Progenitor cell of endocrine pancreas (in vitro differentiated cells): ENCODE measurements at places on chromosomes 3 and 15.

- no peak overlapping the region for H3K27ac ChIP-seq
- H3K4me1 ChIP-seq: peaks cover 5% of the 10 kb centered on the region
- no peaks in the 10 kb centered on the region for H3K36me3 ChIP-seq
- no peak overlapping the region for H3K4me3 ChIP-seq
- no peak for DNase-seq
Measured at GRCh38 chr15:86555939-86556338, 476.3 kb downstream of the AGBL1 start.

- H3K4me1 ChIP-seq: peaks cover 61% of the 10 kb centered on the region
- no peak overlapping the region for H3K27ac ChIP-seq
- H3K4me3 ChIP-seq: no peak overlapping the region
- H3K27me3 ChIP-seq: no peaks in the 10 kb centered on the region
Measured at GRCh38 chr3:11621077-11621476, 22.6 kb downstream of the VGLL4 start.

DNA sequence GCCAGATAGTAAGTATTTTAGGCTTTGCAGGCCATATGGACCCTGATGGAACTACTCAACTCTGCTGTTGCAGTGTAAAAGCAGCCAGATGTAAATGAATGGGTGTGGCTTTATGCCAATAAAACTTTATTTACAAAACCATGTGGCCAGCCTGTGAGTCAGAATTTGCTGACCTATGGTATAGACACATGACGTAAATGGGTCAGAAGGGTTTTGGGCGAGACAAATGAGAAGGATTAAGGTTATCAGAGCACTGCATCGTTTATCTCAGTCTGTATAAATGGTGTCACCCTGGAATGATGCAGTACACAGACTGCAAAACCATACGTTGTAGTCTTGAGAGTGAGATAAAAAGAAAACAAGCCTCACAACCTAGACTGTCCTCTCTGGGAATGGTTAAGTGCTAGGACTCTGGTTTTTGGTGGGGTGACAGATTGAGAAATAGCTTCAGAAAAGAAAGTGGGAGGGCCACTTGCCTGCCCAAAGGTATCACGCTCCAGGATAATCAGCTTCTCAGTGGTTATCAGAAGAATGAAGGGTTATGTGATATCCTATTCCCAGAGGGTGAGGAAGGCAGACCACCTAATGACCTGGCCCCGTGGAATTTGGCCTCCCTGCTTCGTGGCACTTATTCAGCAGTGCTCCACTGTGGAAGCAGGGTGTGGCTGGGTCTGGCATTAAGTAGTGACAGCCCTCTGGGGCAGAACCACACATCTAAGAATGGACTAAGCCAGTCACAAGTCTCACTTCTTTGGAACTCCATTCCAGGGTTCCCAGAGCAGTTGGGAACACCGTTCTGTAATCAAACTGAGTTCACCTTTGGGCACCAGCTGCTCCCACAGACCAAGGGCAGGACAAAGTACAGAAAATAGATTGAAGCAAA lies 46.1 kb downstream of the ABHD5 start:
- DNase-seq: no peak
- peak overlapping the region; percentile 65 for H3K27ac ChIP-seq
- H3K36me3 ChIP-seq: peaks cover 2% of the 10 kb centered on the region
- H3K4me3 ChIP-seq: no peak overlapping the region
- no peaks in the 10 kb centered on the region for H3K27me3 ChIP-seq

- no peak for DNase-seq
- H3K27ac ChIP-seq: no peak overlapping the region
- no peaks in the 10 kb centered on the region for H3K4me1 ChIP-seq
- H3K27me3 ChIP-seq: peaks cover 21% of the 10 kb centered on the region
Measured at GRCh38 chr3:137097386-137097785, 139.6 kb downstream of the IL20RB start.

- H3K27ac ChIP-seq: peak overlapping the region; percentile 30
- no peak for DNase-seq
- H3K27me3 ChIP-seq: peaks cover 25% of the 10 kb centered on the region
Measured at GRCh38 chr3:112004669-112005068, 5.9 kb downstream of the TAGLN3 start.

DNA sequence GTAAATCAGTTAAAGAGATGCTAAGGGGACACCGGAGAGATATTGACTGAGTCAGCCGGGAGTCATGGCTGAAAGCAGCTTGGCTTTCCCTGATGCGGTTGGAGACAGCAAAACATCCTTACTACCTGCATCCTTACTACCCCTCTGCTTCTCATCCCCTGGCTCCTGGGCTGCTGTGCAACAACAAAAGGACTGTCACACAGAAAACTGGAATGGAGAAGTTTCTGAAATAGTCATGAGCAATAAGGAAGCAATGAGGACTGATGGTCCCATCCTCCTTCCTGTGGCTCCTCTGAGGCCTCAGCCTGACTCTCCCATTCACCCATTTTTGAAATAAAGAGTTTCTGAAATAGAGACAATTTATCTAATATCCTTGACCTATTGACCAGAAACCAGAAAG lies 1.1 kb downstream of the HCLS1 start:
- no peak for DNase-seq
- H3K4me1 ChIP-seq: no peaks in the 10 kb centered on the region
- H3K36me3 ChIP-seq: peaks cover 7% of the 10 kb centered on the region
- no peaks in the 10 kb centered on the region for H3K27me3 ChIP-seq
- no peak overlapping the region for H3K4me3 ChIP-seq
- no peak overlapping the region for H3K27ac ChIP-seq
